Natural killer cell treated with Interleukin-12 subunit alpha and Interleukin-12 subunit beta and Interleukin-15 and Interleukin-18, amount 100 ng/mL, for 72 hours (primary cell): ENCODE measurements at places on chromosomes 6 and 20. TPM values are rescaled to one million over a fixed set of nuclear protein-coding genes. Genes with fewer than 3 reads are reported as not detected.

Gene DSP
- total RNA-seq: not detected

Gene OLIG3
- total RNA-seq: 0.81 TPM

GRCh38 chr20:41353530-41353929 lies 12.9 kb downstream of the LPIN3 start:
- no peak for DNase-seq

GRCh38 chr20:57548177-57549058 lies 12.5 kb upstream of the PCK1 start:
- DNase-seq: no peak

DNA sequence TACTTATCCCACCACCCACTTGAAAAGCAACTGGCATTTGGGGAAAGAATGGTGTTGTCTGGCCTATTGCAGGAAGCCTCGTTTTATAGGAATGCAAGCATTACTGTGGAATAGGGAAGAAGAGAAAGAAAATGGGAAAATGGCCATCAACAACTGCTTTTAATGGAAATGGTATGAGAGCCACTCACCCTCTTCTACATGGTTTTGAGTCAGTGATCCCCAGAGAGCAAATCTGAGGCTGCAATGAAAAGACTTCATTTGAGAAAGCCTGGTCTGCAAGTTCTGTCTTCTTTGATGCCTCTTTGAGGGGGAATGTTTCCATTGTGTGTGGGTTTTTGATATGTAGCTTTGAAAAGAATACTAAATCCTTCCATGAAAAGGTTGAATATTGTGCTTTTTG lies 172.3 kb upstream of the HDDC2 start:
- no peak for DNase-seq

Gene SPTLC3
- total RNA-seq: not detected

- no peak for DNase-seq
Measured at GRCh38 chr6:170043881-170044790, 246.7 kb downstream of the DLL1 start.

Gene SAMD3
- total RNA-seq: 14.6 TPM

GRCh38 chr20:46755483-46756413 lies 46.3 kb downstream of the SLC2A10 start:
- no peak for DNase-seq

DNA sequence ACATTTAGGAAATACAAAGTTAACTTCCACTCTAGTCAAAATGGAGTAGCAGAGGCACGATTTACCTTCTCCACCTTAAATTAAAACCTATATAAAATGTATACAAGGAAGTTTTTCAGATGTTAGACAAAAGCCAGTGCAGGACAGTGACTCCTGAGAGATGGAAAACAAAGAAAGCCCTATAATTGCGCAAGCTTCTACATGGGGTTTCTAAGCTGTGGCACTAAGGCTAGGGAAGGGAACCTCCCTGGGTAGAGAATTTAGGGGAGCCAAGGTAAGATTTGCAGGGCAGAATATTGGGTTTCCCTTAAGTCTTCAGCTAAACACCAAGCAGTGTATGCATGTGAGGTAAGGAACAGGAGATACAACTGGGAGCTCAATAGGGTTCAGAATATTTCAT lies 18.5 kb upstream of the ZC3H12D start:
- DNase-seq: no peak

DNA sequence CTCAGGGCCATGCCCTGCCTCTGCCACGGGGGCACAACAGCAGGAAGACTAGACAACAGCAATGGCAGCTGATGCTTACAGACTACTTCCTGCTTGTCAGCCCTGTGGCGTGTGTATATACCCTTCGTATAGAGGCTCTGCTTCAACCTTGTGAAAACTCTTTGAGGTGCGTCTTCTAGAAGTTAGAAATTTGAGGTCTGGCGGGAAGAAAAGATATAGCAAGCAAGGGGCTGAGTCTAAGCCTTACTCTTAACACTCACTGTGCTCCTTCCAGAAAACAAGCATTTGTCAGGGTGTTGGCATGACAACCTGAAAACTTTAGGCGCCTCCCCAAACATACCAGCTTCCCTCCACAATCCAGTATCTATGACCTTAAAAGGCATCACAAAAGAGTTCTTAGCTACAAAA lies 33.3 kb downstream of the JPH2 start:
- DNase-seq: no peak

Gene C20orf204
- 2.4 TPM for total RNA-seq

GRCh38 chr20:52801628-52802006 lies 170.5 kb upstream of the TSHZ2 start:
- no peak for DNase-seq

Gene GHRH
- not detected for total RNA-seq

GRCh38 chr20:63312273-63312672 lies 19.3 kb downstream of the COL20A1 start:
- DNase-seq: no peak

Gene SIRPB2
- not detected for total RNA-seq

Gene ASIP
- not detected for total RNA-seq

- no peak for DNase-seq
Measured at GRCh38 chr6:137775720-137776119, 91.3 kb upstream of the TNFAIP3 start.

DNA sequence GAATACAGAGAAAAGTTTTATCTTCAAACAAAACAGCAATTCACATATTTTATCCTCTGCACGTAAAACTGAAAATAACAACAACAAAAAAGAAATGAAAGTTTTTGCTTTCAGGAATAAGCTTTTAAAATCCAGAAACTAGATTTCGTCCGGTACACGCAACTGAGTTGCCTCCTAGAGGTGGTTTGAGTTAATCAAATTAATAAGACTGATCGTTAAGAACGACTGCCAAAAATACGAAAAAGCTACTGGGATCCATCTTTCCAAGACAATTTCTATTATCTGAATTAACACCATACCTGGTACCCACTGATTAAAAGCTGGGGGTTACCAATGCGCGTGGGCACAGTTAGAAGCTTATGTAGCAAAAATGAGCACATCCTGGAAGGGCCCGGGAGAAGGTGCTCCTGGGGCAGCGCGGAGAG lies 669 bp downstream of the PDCD2 start:
- DNase-seq: no peak

- DNase-seq: no peak
Measured at GRCh38 chr6:20056350-20056992, 155.8 kb downstream of the MBOAT1 start.

DNA sequence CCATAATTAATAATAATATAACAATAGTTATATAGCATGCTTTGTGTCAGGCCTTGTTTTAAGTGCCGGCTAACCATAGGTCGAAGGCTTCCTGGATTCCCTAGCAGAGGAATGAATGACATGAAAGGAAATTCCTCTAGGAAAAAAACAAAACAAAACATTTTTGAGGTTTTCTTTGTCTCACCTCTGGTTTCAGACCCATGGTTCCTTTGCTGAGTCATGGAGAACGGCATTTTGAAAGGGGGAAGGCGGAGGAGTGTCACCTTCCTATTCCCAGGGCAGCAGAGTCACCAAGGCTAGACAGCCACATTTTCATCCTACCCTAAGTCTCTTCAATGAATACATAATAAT lies 25.3 kb upstream of the CCND3 start:
- DNase-seq: no peak

Gene KCNK16
- not detected for total RNA-seq

DNA sequence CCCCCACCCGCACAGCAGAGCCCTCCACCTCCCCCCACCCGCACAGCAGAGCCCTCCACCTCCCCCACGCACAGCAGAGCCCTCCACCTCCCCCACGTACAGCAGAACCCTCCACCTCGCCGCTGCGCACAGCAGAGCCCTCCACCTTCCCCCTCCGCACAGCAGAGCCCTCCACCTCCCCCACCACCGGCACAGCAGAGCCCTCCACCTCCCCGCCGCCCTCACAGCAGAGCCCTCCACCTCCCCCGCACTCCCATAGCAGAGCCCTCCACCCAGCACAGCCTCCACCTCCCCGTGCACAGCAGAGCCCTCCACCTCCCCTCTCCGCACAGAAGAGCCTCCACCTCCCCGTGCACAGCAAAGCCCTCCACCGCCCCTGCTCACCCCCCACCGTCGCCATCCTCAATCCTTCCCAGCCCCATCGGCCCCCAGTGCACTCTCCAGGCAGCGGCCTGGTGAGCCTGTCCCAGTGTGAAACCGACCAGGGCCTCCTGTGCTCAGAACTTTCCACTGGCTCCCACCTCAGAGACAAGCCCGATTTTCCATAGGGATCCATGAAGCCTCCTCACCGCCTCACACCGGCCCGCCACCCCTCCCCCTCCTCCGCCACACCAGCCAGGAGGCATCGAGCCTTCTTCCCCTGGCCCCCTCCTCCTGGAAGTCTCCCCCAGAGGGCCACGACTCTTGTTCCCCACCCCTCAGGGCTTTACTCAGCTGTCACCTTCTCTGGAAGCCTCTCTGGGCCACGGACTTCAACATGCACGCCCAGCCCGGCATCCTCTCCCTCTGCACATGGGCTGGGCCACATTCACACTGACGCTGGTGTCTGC lies 347.1 kb downstream of the ZFAND3 start:
- no peak for DNase-seq

DNA sequence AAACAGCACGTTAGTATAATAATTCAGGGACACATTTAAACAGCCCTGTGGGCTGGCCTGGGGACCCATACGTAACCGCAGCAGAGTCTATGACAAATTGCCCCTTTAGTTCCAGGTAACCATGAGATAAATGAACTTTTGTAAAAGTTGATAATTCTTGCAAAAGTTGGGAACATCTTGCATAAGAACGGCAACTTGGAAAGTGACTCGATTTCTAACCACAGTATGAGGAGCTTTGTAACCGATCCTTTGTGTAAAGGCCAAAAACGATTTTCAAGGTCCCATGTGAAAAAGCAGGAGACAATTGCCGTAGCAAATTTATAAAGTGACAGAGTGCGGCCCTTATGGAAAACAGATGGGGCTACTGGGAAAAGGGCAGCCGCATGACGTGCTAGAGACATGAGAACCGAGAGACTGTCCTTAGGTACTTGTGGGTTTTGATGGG lies 81.6 kb downstream of the PSMG4 start:
- no peak for DNase-seq

DNA sequence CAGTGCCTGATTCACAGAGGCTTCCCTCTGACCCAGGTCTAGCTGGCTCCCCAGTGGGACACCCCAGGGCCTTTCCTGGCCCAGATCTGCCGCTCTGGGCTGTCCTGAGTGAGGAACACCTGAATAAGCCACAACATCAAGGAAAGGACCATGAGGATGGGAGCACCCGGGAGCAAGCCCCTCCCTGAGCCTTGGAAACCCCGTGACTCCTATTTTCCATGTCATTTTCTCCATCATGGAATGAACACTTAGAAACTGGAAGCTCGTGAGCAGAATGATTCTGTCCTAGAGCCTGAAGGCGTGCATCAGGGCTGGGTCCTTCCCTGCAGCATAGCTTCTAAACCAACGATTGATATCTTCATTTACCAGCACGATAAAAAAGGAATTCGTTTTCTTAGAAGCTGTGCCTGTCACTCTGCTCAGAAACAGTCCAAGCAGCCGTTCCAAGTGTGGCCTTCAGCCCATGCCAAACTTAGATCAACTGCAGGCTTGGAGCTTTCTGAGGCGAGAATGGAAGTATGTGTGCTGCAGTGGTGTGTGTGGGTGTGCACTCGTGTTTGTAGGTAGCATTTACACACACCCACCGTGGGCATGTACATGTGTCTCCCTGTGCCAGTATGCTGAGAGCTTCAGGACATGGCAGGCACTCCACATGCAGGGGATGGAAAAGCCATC lies 83.2 kb upstream of the FOXC1 start:
- no peak for DNase-seq

Gene SLC35B3
- total RNA-seq: 9.3 TPM

- no peak for DNase-seq
Measured at GRCh38 chr6:158697811-158698210, 48.0 kb downstream of the SYTL3 start.

GRCh38 chr6:157211603-157212455 lies 111.5 kb downstream of the TMEM242 start:
- no peak for DNase-seq

DNA sequence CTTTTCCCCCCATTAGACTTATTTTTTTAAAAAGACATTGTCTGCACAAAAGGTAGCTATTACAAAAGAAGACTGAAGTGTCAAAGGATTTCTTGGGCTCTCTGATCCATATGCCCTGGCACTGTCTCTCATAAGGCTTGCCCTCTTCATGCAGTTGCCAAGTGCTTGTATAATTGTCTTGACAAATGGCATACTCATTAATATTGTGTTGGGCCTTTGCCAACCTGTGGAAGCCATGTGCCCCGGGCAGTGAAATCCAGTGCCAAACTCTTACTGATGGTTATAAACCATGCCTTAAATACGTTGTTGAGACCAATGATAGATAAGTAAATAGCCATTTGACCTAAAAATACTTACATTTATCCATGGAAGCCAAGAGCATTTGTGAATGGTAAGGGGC lies 98.1 kb downstream of the FARS2 start:
- no peak for DNase-seq

GRCh38 chr20:53559816-53560215 lies 33.8 kb downstream of the ZNF217 start:
- DNase-seq: no peak

DNA sequence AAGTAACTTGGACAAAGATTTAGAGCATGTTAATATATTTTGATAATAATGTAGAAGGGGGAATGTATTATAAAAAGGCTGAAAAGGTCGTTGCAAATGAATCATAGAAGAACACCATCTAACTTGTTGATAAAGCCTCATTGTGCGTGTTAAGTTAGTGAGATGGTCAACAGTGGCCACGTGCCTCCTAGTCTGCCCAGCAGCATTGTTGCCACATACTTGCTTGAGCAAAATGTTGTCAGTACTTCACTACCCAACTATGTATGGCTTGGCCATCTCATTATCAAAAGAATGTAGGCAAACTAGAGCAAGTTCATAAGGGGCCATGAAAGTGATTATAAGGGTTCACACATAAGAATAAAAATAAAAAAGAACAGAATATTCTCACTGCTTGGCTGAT lies 84.6 kb downstream of the PHACTR1 start:
- no peak for DNase-seq

DNA sequence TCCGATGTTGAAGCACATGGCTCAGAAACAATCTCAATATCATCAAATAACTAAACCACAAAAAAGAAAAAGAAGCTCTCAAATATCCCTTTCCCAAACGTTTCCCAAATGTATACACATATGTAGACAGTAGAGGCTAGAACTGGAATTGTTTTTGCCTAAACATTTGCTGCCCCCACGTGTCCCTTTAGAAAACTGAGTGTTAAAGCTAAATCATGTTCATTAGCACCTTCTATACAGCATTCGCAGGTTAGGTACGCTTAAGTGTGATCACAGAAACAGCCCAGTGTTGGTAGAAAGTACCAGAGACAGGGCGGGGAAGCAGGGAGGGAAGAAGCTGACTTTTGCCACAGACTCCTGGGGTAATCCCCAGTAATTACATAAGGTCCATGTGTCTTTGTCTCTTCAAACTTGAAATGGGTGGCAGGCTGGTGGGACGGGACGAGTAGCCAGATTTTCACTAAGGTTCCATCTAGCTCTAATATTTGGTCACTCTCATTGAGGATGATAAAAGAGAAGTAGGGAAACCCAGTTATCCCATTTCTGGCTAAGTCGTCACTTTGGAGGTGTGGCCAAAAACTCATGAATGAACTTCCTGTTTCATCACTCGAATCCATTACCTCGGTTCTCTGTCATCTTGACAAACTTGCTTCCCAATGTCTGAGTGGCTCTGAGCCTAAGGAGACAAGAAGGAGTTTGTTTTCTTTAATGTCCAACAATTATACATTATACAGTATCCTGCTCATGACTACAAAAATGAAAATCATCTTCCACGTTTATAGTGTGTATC lies 15.0 kb upstream of the TFAP2A start:
- no peak for DNase-seq

Gene OR12D3
- total RNA-seq: not detected
